ENCODE measurements at places on chromosomes 12 and 14.

DNA sequence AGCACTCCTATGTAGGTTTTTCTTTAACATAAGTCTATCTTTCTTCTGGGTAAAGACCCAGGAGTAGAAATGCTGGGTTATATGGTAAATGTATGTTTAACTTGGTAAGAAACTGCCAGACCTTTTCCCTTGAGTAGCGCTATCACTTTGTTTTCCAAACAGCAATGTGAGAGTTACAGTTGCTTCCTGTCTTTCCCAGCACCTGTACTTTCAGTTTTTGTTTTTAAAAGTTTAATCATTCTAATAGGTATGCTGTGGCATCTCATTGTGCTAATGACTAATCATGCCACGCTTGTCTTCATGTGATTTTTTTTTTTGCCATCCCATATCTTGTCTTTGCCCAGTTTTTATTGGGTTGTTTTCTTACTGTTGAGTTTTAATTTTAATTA, 28.1 kb downstream of the GIT2 start:
- no peak for DNase-seq

DNA sequence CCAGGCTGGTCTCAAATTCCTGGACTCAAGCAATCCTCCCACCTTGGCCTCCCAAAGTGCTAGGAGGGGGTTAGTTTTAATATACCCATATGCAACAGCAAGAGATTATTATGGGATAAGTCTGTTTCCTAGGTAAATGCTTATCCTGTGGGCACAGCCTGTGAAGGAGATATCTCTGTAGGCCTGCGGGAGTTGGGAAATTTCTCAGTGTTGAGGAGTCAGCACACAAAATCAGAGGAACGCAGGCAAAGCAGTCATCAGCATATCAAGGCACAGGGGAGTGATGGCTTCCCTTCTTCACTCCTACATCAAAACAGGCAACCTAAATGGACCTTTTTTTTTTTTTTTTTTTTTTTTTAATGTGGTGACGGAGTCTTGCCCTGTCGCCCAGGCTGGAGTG, 20.9 kb upstream of the TMED10 start:
- no peak for DNase-seq

DNA sequence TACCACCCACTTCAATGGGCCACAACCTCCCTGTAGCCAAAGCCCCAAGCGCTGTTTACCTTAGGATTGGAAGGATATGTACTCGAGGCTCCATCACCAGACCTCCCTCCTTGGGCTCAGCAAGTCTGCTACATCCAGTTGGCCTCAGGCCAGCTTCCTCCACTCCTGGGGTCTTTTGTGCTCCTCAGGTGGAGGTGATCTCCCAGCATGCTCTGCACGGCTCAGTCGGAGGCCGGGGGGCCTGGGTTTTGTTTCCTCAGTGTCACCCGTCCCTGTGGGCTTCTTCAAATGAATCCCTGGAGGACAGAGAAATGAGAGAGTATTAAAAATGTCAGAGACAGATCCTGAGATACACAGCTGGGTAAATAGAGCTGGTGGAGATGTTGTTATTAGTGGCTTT, 723.1 kb upstream of the TBX3 start:
- no peak for DNase-seq

GRCh38 chr12:113222730-113223531, 1.7 kb downstream of the TPCN1 start:
- DNase-seq: no peak

- no peak for DNase-seq
Measured at GRCh38 chr12:109729371-109729781, 15.8 kb downstream of the FAM222A start.

DNA sequence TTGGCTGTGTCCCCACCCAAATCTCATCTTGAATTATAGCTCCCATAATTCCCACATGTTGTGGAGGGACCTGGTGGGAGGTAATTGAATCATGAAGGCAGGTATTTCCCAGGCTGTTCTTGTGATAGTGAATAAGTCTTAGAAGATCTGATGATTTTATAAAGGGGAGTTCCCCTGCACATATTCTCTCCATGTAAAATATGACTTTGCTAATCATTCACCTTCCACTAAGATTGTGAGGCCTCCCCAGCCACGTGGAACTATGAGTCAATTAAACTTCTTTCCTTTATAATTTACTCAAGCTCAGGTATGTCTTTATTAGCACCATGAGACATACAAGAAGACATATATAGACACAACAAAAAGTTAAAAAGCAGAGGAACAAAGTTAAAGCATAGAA, 120.0 kb downstream of the CPNE8 start:
- DNase-seq: no peak

DNA sequence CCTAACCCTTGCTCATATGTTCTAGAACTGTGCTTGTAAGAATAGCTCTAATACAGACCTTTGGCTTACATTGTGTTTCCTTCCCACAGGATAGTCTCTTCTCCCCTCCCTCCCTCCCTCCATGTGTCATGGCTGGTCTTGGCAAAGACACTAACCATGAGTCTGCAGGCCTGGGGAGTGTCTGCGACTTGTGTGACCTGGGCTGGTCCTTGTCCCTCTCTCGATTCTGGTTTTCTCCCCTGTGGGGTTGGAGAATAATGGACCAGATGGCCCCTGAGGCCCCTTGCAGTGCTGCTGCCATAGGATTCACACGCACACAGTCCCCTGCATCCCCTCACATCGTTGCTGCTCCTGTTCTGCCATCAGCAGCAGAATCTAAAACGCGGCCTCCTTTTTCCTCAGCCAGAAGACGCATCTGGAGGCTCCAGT, 30.3 kb downstream of the DEGS2 start:
- no peak for DNase-seq

DNA sequence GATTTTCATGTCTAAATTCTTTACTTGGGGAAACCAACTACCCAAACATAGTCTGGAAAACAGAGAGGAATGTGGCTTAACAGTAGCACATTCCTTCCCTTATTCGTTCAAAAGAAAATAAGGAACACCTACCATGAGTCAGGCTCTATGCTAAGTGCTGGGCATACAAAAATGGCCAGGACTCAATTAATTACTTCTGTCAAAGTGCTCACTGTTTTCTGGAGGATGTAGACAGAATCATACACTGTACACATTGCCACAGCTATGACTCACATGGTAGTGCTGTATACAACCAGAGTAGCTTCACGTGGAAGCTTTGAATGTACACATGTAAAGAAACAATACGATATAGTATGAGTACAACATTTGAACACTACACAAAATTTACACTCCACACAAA, 50.1 kb downstream of the SLC25A21 start:
- DNase-seq: no peak

GRCh38 chr14:20219033-20219432, 4.5 kb upstream of the OR11H6 start:
- no peak for DNase-seq

DNA sequence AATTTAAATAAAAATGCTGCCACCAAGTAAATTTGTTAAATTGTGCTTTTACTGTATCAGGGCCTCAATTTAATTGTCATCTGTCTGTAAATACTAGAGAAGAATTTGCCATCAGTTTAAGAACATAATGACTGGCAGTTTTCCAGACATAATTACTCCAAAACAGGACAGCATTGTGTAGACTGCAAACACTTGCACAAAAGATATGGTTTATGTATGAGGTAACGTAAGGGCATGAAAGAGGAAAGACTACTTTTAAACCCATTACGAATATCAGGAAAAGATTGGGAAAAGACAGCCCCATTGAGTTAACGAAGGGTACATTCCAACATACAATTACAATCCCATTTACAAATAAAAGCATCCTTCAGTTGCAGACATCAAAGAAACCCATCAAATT, 59.8 kb upstream of the KRR1 start:
- no peak for DNase-seq

DNA sequence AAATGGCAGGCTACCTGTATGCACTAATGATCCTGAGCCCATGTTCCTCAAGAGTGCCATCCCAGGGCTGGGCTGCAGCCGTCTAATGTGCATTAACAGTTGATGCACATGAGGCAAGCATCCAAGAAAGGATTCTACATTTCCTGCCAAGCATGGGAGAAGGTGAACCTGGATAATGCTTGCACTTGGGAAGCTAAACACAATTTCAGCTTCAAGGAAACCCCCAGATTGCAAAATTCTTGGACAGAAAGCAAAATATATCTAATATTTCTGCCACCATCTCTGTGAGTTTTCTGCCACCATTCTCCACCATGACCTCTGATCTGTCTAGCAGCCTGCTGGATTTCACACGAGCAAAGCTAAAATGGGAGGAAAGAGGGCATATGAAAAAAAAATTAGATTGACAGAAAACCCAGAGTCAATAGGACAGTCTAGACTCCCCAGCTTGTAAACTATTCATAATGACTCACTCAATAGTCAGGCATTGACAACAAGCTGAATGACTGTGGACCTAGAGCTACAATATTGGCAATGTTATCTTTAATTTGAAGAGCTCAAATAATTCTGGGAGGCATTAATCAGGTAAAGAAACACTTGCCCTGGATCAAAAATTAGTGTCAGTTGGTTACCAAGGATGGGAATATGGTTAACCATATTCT, 91.9 kb upstream of the BCL2L14 start:
- DNase-seq: no peak

DNA sequence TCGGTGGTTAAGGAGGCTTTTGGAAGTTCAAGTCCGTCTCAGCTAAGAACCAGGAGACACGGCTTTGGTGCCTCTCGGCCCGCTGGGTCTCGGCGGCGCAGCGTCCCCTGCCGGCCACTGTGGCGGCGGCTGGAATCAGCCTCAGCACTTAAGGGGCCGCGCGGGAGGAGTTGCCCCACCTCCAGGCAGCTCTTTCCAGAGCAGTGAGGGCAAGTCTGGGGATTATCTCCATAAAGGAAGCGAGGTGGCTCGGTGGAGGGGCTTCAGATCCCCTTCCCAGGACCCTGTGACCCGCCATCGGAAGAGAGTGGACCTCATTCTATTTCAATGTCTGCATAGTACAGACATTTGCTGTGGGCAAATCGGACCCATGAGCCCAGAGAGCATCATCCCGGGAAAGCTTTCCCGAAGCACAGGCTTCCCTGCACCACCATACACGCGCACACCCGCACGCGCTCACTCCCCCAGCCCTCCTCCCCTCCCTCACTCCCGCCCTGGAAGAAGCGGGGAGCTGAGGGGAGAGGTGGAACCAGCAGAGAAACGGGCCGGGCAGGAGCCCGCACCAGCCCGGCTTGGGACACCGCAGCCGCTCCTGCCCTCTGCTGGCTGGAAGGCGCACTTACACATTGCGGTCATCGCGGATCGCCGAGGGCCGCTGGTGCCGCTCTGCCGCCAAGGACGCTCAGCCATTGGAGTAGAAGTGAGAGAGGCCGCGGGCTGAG, 15.9 kb downstream of the RNASE2 start:
- peak; percentile 56 for DNase-seq

DNA sequence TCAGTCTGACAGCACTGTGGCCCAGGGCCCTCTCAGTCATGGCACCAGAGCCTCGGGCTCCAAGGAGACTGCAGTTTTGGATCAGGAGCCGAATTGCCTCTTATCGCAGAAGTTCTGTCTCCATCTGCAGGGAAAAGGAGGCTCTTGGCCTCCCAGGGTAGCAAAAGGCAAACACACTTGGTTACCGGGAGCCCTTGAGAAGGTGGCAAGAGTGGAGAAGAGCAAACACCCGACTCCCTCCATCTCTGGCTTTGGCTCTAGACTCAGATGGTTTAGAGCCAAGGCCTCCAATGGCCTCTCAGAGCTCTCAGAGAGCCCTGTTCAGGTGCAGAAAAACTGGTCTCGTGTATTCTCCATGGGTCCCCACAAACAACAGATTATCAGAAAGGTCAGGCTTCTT, 44.6 kb downstream of the NINJ2 start:
- no peak for DNase-seq

DNA sequence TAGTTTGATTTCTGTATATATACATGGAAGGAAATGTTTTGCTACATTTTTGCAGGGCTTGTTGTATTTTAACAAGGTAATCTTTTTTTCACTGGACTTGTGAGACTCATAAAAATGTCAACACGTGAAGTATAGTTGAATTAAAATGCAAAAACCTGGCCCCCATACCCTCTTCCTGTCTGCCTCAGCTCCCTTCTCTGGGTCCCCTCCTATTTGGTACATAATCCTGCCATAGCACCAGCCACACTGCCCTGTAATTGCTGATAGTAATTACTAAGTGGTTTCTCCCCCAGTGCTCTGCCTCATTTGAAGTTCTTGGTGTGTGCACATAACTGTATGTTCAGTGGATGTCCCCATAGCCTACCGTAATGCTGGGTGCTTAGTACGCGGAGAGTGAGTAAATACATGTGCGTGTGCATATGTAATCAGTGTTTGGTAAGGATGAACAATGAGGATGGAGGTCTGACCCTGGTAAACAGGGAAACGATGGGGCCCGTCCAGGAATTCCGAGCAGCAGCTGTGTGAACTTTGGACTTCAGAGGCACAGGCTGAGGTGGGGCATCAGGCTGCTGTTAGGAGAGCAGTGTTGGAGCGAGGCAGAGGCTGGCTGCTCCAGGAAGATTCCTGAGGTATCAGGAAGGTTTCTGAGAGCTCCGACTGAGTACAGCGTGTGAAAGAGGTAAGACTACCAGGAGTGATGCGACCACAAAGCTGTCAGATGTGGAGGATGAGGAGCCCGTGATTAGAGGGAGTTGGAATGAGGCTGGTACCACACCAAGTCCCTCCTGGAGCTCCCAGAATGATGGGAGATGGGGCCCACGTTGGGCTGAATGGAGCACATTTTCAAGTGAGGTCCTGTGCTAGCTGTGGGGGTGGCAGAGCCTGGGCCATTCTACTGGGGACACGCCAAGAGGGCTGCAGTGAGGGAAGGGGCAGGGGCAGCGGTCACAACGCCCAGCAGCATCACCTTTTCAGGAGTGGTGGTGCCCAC, 106.8 kb downstream of the PELI2 start:
- DNase-seq: no peak

- DNase-seq: no peak
Measured at GRCh38 chr12:21823581-21823980, 49.1 kb upstream of the KCNJ8 start.

GRCh38 chr12:131604859-131605258, 106.0 kb upstream of the SFSWAP start:
- DNase-seq: no peak

GRCh38 chr12:22051114-22051698, 5.2 kb downstream of the CMAS start:
- no peak for DNase-seq

DNA sequence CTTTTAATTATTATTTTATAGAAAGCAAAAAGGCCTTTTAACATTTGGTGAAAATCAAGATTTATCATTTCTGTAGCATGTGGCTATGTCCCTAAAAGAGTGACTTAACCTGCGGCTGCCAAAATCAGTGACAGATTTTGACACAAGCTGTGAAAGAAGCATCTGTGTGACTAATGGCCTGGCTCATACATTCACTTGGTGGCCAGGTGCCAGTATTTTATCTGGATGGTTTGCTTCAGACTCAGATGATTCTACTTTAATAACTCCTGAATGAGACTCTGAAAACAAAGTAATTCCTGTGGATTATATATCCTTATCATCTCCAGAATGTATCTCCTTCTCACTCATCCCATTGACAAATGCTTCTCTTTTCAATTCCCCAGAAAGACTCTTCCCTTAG, 103.0 kb downstream of the FSCB start:
- no peak for DNase-seq

GRCh38 chr12:58773986-58774385, 146.3 kb downstream of the LRIG3 start:
- no peak for DNase-seq

- DNase-seq: no peak
Measured at GRCh38 chr14:89425931-89426330, 8.9 kb upstream of the FOXN3 start.

Measured in activated T-helper 1 cell treated with anti-CD3 and anti-CD28 coated beads, Interleukin-2, amount 50 U/mL, for 16 hours (primary cell).